ENCODE measurements at places on chromosomes 7 and 10.

DNA sequence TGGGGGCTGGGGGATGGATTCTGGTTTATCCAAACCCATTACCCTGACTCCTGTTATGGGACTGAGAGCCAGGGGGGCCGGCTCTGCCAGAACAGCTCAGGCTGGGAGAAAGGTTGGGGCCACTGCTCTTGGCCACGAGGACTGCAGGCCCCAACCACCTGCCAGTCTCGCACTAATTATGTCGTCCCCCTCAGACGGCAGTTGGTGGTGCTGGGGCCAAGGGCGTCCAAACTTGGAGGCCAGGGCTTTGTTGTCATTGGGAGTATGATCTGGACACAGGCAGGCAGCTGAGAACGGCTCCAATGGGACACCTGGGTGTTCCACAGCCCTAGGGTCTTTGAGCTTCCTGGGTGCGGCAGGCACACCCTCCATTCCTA is 34.7 kb downstream of the DRGX start:
- H3K27ac ChIP-seq, result no peak overlapping the region
- no peak overlapping the region for H3K4me3 ChIP-seq
- H3K4me1 ChIP-seq, result no peaks in the 10 kb centered on the region
- no peak for DNase-seq
- H3K36me3 ChIP-seq, result no peaks in the 10 kb centered on the region

DNA sequence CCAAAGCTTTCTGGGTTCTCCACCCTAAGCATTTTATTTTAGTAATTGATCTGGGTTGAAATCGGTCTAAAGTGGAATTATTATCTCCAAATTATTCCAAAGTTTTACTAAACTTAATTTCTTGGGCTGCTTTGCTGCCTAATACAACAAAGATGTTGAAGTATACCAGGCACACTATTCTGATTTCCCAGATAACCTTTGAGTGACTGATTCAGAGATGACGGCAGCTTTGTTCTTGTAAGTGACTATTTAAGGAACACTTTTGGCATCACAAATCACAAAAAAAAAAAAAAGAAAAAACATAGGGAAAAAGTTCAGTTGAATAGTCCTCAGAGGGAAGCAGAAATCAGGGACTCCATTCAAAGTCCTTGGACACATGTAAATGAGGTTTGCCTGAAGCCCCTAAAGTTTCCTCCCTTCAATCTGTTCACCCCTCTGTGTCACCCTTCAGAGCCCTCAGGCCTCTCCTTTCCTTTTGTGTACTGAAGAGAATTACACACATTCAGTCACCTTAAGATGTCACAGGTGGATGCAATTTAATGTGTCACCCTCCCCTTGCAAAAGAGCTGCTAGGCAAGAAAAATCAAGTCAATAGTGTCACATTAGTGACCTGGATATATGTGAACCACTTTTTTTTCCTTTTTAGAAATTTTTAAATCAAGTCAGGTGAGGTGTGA is 81.5 kb downstream of the RTKN2 start:
- H3K27me3 ChIP-seq, result no peaks in the 10 kb centered on the region
- H3K4me3 ChIP-seq, result no peak overlapping the region
- no peak overlapping the region for H3K27ac ChIP-seq
- H3K36me3 ChIP-seq, result no peaks in the 10 kb centered on the region

- no peaks in the 10 kb centered on the region for H3K27me3 ChIP-seq
- H3K4me3 ChIP-seq, result no peak overlapping the region
- DNase-seq, result no peak
- H3K36me3 ChIP-seq, result peaks cover 9% of the 10 kb centered on the region
- H3K4me1 ChIP-seq, result no peaks in the 10 kb centered on the region
- no peak overlapping the region for H3K27ac ChIP-seq
These were observed 46.6 kb downstream of the CLEC2L start for GRCh38 chr7:139570119-139570518.

- no peaks in the 10 kb centered on the region for H3K4me1 ChIP-seq
- H3K4me3 ChIP-seq, result no peak overlapping the region
- H3K27ac ChIP-seq, result no peak overlapping the region
- no peaks in the 10 kb centered on the region for H3K36me3 ChIP-seq
- H3K27me3 ChIP-seq, result no peaks in the 10 kb centered on the region
These were observed 17.0 kb upstream of the SFR1 start for GRCh38 chr10:104104926-104105325.

- H3K4me3 ChIP-seq, result no peak overlapping the region
- H3K36me3 ChIP-seq, result no peaks in the 10 kb centered on the region
- no peaks in the 10 kb centered on the region for H3K27me3 ChIP-seq
These were observed 129.8 kb upstream of the TNRC18 start for GRCh38 chr7:5553298-5553877.

DNA sequence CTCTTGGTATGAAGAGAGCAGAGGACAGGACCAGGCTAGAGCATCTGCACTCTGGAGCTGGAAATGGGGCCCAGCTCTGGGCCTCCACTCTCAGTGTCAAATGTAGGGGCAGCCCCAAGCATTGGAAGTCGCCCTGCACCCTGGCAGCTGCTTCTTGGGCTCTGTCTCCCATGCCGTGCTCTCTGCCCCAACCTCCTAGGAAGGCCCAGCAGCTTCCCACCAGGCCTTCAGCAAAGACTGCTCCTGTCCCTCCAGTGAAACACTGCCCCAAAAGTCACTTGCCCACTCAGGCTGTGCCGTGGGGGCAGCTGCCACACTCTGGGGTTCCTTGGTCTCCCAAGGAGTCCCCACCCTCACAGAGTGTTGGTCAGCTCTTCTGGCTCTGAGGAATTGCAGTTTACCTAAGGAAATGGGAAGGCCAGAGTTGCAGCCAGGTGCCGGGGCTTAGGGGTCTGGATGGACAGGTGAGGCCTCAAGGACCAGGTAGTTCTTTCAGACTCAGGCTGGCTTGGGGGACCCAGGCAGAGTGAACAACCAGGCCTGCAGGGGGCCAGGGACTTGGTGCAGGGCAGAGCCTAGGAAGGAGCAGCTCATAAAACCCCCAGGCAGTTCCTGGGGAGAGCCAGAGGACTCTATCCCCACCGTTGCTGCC is 9.4 kb upstream of the OPN4 start:
- H3K4me1 ChIP-seq, result no peaks in the 10 kb centered on the region
- H3K36me3 ChIP-seq, result no peaks in the 10 kb centered on the region
- H3K4me3 ChIP-seq, result no peak overlapping the region
- H3K27me3 ChIP-seq, result no peaks in the 10 kb centered on the region
- no peak for DNase-seq

DNA sequence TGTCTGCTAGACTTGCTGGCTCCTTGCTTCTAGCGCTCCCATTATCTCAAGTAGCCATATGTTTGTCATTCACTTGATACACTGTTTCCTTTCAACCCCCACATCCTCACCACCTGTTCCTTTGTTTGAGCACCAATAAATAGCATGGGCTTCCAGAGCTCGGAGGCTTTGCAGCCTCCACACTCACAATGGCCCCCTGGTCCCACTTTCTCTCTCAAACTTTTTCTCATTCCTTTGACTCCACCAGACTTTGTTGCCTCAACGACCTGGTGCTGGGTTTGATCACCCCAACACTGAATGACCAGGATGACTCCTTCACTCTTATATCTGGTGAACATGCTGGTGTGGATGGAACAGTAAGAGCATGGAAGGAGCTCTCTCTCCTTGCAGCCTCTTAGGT is 114.5 kb upstream of the TRIM24 start:
- H3K4me1 ChIP-seq, result no peaks in the 10 kb centered on the region
- no peaks in the 10 kb centered on the region for H3K27me3 ChIP-seq
- no peak overlapping the region for H3K27ac ChIP-seq
- no peak for DNase-seq
- H3K4me3 ChIP-seq, result no peak overlapping the region

Data from fibroblast of lung (primary cell).